NCI-H187 (cell line): ENCODE measurements at places on chromosomes 12 and 14.

GRCh38 chr12:89262855-89263552 is 89.3 kb downstream of the DUSP6 start:
- DNase-seq: no peak

DNA sequence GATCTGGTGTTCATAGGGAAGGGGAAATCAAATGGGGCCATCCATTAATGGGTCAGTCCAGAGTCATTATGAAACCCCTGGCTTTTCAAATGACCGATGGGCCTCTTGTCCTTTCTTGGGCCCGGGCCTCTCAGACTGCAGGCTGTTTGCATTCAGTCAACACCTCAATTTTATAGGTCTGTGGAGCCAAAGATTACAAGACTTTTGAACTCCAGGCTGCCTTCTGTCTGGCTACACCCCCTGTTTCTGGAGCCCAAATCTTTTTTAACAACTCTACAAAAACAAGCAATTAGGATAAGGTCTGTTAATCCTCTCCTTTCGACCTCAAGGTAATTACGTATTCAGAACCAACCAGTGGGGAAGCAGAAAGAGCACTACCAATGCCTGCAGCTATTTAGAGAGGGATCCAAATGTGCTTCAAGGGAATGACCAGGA is 35.6 kb downstream of the DUSP6 start:
- DNase-seq: no peak

DNA sequence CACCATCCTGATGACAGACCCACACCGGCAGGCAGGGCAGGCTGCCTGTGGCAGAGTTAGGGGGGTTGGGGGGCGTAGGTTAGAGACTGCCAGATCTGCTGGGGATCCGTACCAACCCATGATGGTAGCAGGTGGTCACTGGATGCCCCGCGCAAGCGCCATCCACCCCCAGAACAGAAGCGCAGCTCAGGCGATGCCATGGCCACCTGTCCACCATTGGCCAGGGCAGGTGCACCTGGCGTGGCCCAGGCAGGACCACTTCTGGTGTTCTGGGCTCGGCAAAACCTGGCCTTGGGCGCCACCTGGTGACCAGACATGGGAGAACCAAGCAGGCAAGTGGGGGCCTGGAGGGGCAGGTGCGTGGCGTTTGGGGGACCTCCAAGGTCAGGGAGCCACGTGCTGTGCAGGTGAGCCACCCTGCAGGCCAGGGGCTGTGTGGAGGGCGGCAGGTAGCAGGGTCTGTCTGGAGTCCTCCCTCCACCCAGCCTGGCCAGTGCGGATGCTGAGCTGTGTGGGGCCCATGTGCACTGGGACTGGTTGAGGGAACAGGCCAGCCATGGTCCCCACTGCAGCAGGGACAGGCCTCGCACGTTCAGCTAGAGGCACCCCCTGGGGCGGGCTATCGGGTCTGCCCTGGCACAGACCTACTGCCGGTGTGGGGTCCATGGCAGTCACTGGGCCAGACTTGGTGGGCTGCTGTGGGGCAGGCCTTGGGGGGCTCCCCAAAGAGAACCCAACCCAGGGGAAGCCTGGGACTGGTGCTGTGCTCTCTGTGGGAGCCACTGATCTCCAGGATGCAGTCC is 15.6 kb downstream of the BAG5 start:
- peak; percentile 42 for DNase-seq

- no peak for DNase-seq
These were observed 301.9 kb downstream of the CCER1 start for GRCh38 chr12:90653040-90653439.

GRCh38 chr14:104146651-104147345 is 8.4 kb downstream of the KIF26A start:
- DNase-seq: no peak

DNA sequence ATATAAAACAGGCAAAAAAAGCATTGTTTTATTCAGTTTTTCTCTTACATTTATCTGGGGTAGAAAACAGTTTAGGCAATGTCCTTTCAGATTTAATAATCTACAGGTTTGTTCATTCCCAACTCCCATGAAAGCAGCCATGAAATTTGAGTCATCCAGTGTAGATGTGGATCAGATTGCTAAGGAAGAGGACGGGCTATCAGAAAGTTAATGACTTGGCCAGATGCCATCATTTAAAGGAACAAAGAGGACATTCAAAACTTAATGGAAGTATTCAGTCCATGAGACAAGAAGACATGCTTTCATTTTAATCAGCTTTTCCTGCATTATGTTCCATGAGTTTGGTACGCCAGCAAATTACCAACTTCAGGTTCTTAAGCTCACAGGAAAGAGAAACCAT is 31.1 kb upstream of the POC1B start:
- DNase-seq: no peak

GRCh38 chr14:62614122-62614521 is 431.1 kb downstream of the KCNH5 start:
- no peak for DNase-seq

- DNase-seq: no peak
These were observed 6.0 kb upstream of the CPNE6 start for GRCh38 chr14:24065408-24065807.
